ENCODE measurements at places on chromosomes 6 and 20.

- no peak overlapping the region for H3K4me3 ChIP-seq
- DNase-seq: no peak
- H3K4me1 ChIP-seq: no peaks in the 10 kb centered on the region
- no peaks in the 10 kb centered on the region for H3K36me3 ChIP-seq
- peaks cover 6% of the 10 kb centered on the region for H3K27me3 ChIP-seq
Observed at GRCh38 chr6:159398633-159399032, 229.4 kb downstream of the FNDC1 start.

GRCh38 chr20:48718786-48719578 is 108.8 kb downstream of the PREX1 start:
- peaks cover 86% of the 10 kb centered on the region for H3K4me1 ChIP-seq
- peaks cover 18% of the 10 kb centered on the region for H3K36me3 ChIP-seq
- no peaks in the 10 kb centered on the region for H3K27me3 ChIP-seq
- no peak overlapping the region for H3K4me3 ChIP-seq
- peak overlapping the region; percentile 27 for H3K27ac ChIP-seq

DNA sequence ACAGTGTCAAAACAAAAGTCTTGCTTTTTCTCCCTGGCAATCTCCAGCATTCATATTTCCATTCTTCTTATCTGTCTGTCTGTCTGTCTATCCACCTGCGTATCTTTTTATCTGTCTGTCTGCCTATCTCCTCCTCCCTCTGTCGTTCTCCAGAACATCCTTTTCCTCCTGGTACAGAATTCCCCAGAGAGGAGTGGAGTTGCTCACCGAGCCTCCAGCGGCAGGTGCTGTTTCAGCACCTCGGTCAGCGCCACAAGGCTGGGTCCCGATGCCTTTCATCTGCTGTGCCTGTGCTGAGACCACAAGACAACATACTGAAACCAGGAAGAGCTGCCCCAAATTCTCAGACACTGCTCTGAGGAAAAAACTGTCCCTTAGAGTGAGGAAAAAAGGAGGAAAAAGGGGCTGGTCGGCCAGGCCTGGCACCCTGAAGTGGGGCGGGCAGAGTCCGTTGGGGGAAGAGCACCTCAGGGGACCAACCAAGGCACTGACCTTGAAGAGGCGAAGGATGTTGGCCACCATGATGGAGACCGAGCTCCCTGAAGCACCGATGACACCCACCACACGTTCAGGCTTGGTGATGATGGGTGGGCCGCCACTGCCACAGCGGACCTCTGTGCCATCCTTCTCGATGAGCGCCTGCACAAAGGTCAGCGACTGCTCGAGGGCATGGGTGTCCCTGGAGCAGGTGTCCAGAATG is 13.3 kb downstream of the GRM4 start:
- no peak overlapping the region for H3K4me3 ChIP-seq
- peaks cover 26% of the 10 kb centered on the region for H3K27me3 ChIP-seq
- H3K36me3 ChIP-seq: no peaks in the 10 kb centered on the region
- no peak overlapping the region for H3K27ac ChIP-seq

DNA sequence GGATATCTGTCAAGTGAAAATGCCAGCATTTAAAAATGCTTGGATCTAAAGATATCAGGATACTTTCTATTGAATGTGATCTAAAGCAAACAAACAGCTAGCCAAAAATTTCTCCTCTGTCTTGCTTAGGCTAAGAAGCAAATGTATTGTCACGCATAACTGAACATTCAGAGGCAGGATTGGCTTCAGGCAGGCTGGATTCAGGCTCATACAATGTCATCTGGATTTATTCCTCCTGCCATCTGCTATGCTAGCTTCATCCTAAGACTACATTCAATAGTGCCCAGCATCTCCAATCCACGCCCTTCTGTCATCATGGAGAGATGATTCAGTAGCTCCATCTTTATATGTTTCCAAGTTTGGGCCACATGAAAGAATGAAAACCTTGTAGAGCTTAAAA is 27.1 kb downstream of the PFDN4 start:
- no peaks in the 10 kb centered on the region for H3K4me1 ChIP-seq
- no peak for DNase-seq
- no peak overlapping the region for H3K27ac ChIP-seq
- no peak overlapping the region for H3K4me3 ChIP-seq

DNA sequence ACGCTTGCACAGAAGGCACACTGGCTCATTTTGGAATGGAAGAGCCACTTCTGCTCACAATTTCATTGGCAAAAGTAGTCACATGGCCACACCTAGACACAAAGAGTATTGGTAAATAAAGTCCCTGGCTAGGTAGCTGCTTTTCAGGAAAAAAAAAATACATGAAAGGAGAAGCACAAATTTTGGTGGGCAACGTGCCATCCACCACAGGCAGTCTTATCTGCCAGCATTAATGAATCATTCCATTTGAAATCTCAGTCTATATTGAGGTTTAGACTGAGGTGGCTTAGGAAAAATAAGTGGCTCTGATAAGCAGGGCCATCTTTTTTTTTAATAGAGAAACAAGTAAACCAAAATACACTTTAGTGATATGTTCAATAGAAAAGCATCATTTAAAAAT is 44.3 kb downstream of the ADGRB3 start:
- no peak for DNase-seq
- H3K27me3 ChIP-seq: no peaks in the 10 kb centered on the region
- H3K4me3 ChIP-seq: no peak overlapping the region

DNA sequence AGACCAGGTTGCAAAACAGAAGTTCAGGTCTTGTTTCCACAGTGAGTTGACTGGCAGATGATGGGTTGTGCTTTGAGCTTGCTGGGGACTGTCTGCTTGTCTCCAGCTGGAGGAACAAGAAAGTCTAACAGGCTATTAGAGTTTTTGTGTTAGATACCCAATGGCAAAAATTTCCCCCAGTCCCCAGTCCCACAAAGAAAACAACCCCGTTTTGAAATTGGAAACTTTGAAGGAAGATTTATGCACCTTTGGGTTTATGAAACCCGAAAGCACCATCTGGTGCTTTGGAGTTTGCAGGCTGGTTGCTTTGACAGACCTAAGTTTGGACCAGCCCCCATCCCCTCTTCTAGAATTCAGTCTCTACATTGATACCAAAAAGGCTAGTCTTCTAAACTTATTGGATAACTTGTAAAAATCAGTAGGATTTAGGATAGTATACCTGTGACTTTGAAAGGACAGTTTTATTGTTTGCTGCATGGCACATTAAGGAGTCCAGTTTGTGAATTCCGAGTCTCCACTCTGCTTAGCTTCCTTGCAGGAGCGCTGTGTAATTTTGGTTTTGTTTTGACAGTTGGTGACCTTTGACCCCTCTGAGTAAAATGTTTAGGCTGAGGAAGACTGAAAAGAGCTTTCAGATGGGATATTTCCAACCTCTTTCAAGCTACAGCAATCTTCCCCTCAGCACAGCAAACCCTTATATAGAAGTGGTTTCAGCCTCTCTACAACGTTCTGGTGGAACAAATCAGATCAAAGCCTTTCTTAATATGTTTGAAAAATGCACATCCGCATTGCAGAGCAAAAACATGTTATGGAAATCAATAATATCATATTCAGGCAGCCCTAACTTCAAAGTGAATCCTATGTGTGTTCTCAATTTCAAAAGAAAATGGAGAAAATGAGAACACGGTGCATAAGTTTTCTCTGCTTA is 25.5 kb upstream of the PRL start:
- no peak for DNase-seq
- H3K4me1 ChIP-seq: no peaks in the 10 kb centered on the region
- no peak overlapping the region for H3K4me3 ChIP-seq
- no peak overlapping the region for H3K27ac ChIP-seq
- H3K27me3 ChIP-seq: no peaks in the 10 kb centered on the region

- no peak for DNase-seq
- H3K27ac ChIP-seq: no peak overlapping the region
- no peak overlapping the region for H3K4me3 ChIP-seq
- peaks cover 4% of the 10 kb centered on the region for H3K27me3 ChIP-seq
- no peaks in the 10 kb centered on the region for H3K36me3 ChIP-seq
Observed at GRCh38 chr6:165811512-165811911, 148.5 kb upstream of the PDE10A start.

GRCh38 chr20:50017576-50018248 is 34.9 kb downstream of the SNAI1 start:
- H3K27ac ChIP-seq: no peak overlapping the region
- no peaks in the 10 kb centered on the region for H3K27me3 ChIP-seq
- peaks cover 2% of the 10 kb centered on the region for H3K4me1 ChIP-seq
- H3K36me3 ChIP-seq: no peaks in the 10 kb centered on the region
- no peak for DNase-seq
- H3K4me3 ChIP-seq: no peak overlapping the region

GRCh38 chr6:3409699-3410384 is 47.0 kb downstream of the SLC22A23 start:
- no peak overlapping the region for H3K27ac ChIP-seq
- no peak overlapping the region for H3K4me3 ChIP-seq
- no peak for DNase-seq
- no peaks in the 10 kb centered on the region for H3K27me3 ChIP-seq
- H3K36me3 ChIP-seq: no peaks in the 10 kb centered on the region

Data from CD4-positive, alpha-beta T cell (primary cell).